H4 (cell line): ENCODE measurements at places on chromosomes 16 and 17. TPM values are rescaled to one million over a fixed set of nuclear protein-coding genes. Genes with fewer than 3 reads are reported as not detected.

The SLC6A2 gene
- not detected in 2 replicates for total RNA-seq

The KRT9 gene
- total RNA-seq, result not detected in 2 replicates

The NLRC5 gene
- 6.6 and 8.4 TPM in 2 replicates for total RNA-seq

The NOL11 gene
- total RNA-seq, result 97.9 and 105 TPM in 2 replicates

The CTRB2 gene
- total RNA-seq, result not detected in 2 replicates

The CES3 gene
- 0.68 and 1.2 TPM in 2 replicates for total RNA-seq

The SLC12A3 gene
- not detected in 2 replicates for total RNA-seq

The NPIPA2 gene
- total RNA-seq, result not detected in 2 replicates

The SLC43A2 gene
- 2.9 and 4.7 TPM in 2 replicates for total RNA-seq

The PLLP gene
- 0.17 TPM in 1 of 2 replicates, not detected in the other for total RNA-seq

The ATP2A1 gene
- 0.04 TPM in 1 of 2 replicates, not detected in the other for total RNA-seq

The DUS2 gene
- 23.6 and 25.3 TPM in 2 replicates for total RNA-seq

The FZD2 gene
- total RNA-seq, result 5.9 and 6.2 TPM in 2 replicates

The FKBP10 gene
- total RNA-seq, result 90.7 and 91.9 TPM in 2 replicates

The CHST5 gene
- 0.04 TPM in 1 of 2 replicates, not detected in the other for total RNA-seq

The SSTR5 gene
- not detected in 2 replicates for total RNA-seq

The GINS3 gene
- total RNA-seq, result 28.1 and 33.9 TPM in 2 replicates

The MYH8 gene
- 0.15 and 0.18 TPM in 2 replicates for total RNA-seq

The IKZF3 gene
- 0.04 TPM in 1 of 2 replicates, not detected in the other for total RNA-seq

The NPIPA5 gene
- 0.17 and 2.1 TPM in 2 replicates for total RNA-seq

The PRAC2 gene
- not detected in 2 replicates for total RNA-seq

The PPL gene
- total RNA-seq, result 0.10 and 0.18 TPM in 2 replicates

The SMTNL2 gene
- total RNA-seq, result 0.08 TPM in 1 of 2 replicates, not detected in the other

The CRHR1 gene
- total RNA-seq, result 1.2 and 3.6 TPM in 2 replicates

The WFDC1 gene
- not detected in 2 replicates for total RNA-seq

The CTRL gene
- 0.25 TPM in 1 of 2 replicates, not detected in the other for total RNA-seq

The DPEP2 gene
- not detected in 2 replicates for total RNA-seq

The ABCC3 gene
- 15.2 and 16.0 TPM in 2 replicates for total RNA-seq

The RAB11FIP4 gene
- total RNA-seq, result 4.8 and 12.4 TPM in 2 replicates

The CACNG5 gene
- not detected in 2 replicates for total RNA-seq

The ABCA5 gene
- 2.6 and 2.7 TPM in 2 replicates for total RNA-seq

The RAP1GAP2 gene
- total RNA-seq, result 2.0 and 2.4 TPM in 2 replicates
